ENCODE measurements at places on chromosomes 6 and 20.

DNA sequence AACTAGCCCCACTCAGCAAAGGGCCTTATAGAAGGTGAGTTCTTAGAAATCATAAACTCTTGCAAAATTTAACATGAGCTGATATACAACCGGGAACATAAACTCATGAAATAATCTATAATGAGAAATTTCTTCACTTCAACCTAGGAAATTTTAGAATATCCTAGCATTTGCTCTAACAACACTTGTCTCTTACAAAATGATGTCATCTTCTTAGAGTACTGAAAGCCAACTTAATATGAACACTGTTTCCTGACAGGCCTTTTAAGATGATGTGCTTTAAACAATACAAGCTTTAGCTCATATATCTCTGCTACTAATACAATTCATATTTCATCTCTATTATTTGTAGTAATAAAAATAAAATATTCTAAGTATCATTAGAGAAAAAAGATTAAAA lies 932 bp downstream of the PACRG start:
- DNase-seq = no peak

DNA sequence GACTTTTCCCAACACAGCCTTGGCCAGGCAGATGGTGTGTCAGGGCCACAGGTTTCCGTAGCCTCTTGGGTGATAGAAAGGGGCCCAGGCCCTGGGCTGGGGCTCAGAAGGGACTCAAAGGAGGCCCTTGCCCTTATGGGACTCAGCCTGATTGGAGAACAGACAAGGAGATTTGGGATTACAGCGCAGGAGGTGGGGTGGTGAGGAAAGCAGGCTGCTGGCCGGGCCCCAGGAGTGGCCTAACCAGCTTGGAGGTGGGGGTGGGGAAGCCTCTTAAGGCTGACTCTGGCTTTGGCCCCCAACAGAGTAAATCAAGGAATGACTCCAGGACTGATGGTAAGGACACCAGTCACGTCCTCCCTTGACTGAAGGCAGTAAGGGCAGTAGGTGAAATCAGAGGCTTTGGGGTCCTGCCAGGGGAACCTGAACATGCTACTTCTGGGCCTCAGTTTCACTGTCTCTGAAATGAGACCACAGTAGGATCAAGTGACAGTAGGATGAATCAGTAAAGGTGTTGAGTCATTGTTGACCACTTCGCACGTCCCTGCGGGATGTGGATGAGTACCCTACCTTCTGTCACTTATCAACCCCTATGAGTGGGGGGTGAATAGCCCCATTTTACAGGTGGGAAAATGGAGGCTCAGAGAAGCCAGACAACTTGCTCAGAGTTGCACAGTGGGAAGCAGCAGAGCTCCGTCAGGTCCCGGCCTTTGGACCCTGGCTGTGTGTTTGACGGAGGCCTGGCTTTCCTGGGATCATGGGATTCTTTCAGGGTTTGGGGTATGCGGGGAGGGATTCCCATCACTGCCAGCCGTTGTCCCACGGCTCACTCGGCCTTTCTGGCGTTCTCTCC lies 4.5 kb downstream of the SNAI1 start:
- no peak for DNase-seq

GRCh38 chr20:44900231-44900854 lies 9.5 kb upstream of the PABPC1L start:
- no peak for DNase-seq

DNA sequence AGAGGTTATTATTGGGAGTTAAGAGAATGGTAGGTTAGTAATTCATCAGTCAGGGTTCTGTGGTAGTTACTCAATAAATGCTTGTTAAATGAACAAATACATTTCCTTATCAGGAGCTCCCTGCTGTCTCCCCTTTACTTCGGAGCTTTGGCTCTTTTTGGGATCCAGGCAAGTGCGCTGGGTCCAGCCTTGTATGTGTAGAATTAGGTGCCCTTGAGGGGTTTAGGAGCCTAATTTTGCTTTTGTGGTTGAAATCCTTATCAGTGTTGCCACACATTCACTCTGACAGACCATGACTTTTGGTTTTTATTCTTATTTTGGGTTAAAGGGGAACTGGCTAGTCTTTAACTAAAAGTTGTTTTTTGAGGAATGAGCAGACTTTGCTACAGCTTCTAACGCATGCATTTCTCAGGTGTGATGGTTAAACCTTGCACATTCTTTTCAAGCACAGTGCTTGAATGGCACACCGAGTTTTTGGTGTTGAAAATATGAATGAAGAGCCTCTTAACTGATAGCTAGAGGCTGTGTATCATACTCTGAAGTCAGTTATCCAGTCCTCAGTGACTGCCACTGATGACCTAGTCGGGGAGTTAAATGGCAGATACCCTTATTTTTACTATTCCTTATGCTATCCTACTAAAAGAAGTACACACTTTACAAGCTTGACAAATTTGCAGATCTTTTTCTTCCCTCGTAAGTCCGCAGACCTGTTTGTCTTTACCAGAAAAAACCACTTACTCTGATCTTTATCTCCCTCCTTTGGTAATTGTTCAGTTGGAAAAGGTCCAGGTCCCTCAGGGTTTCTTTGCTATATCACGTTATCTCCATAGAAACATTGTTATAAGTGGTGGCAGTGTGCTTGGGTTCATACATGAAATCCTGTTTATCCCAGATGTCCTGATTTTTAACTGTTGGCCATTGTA lies 50.7 kb upstream of the PLCG1 start:
- DNase-seq = no peak

DNA sequence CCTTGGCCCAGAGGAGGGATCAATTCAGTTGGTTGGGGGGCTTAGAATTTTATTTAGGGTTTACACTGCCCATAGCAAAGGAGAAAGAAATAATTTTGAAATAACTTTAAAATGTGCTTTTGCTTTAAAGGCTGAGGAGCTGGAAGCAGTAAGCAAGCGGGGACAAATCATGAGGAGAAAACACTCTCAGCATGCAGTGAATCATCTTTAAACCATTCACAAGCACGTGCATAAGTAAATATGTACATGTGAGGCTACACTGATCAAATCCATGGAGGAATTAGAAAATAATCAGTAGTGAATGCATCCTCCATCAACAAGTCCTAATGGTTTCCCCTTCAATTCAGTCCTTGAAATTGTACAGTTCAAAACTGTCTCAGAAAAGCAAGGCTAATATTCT lies 181.0 kb downstream of the MTFR2 start:
- DNase-seq = no peak

- DNase-seq = no peak
These were observed 40.9 kb downstream of the TM9SF4 start for GRCh38 chr20:32150291-32150848.

GRCh38 chr6:161031721-161032495 lies 40.3 kb downstream of the MAP3K4 start:
- DNase-seq = no peak

- no peak for DNase-seq
These were observed 36.9 kb downstream of the APCDD1L start for GRCh38 chr20:58478141-58478805.

DNA sequence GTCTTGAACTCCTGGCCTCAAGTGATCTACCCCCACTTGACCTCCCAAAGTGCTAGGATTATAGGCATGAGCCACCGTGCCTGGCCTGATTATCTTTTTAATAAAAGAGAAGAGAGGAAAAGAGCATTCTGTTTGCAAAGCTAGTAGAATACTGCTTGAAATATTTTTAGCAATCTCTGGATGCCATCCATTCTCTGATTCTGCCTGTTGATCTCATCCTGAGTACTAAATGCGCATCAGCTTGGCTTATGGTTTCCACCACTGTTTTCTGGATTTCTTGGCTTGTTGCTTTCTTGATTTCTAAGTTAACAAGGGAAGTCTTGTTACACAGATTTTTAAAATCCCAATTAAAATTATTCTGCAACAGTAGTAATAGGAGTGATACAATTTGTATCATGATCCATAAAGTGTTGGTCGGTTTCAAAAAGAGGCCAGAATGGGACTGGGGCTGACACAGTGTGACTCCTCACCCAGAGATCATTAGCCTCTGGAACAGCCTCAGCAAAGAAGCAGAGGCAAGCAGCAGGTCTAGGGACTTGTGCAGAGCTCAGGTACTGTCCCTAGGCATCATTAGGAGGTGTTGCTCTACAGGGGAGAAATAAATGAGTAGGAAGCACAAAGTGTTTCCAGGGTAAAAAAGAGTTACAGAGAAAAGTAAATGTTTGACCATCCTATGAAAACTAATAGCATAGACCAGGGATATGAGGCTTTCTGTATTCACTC lies 17.8 kb upstream of the SLC16A10 start:
- no peak for DNase-seq

GRCh38 chr6:157585274-157586087 lies 204.5 kb downstream of the ZDHHC14 start:
- DNase-seq = no peak

DNA sequence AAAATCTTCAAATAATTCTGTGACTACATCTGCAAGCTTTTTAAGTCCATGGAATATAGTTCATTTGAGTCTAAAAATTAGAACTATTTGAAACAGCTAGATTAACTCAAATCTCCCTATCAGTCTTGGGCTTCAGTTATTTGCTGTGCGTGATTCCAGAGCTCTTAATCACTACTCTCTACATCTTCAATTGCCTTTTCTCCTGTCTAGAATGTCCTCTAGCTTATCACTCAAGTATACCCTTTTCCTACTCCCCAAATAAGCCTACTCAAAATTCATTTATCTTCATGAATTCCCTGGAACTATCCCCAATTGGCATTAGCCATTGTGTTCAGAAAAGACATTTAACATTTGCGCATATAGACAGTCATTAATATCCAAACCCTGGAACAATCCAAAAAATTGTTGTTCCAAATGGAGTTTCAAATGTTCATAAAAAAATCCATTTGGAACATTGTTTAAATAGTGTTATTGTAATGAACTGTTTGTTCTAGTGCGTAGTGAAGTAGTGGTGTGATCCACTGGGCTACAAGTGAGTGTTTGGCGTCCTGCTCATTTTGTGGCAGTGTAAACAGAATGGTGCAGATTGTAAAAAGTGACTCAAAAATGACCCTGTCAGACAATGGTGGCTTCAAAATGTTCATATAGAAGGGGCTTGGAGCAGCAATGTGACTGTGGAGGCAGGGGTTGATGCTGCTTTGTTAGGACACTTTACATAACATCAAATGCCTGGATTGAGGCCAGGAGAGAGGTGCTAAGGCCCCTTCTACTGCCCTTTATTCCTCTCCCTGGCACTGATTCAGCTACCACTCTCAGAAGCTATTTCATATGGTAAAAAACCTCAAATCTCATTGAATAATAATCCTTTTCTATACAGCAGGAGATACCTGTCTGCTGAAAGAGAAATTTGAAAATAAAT lies 122.3 kb downstream of the KIF6 start:
- no peak for DNase-seq

DNA sequence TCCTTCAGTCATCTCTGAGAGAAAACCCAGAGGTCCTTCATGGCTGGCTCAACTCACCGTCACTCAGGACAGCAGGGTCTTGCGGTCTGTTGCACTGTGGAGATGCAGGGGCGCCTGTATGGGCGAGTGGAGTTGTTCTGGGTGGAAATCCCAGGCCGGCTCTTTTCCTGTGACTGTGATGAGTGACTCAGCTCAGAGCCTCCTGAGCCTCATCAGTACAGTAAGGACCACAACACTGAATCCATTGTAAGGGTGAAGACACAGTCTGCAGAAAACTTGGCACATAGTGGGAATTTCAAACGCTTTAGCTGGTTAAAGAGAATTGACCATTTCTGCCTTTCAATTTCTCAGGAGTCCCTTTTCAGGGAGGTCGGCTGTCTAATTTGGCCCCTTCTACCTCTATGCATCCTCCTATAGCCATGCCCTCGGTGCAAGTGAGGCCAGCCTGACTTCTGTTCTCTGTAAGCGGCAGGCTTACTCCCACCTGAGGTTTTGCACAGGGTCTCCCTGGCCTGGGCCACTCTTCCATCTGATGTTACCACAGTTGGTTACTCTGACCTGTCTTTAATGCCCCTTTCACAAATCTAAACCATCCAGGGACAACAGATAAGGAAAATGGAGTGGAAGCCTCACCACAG lies 35.5 kb upstream of the TBXT start:
- DNase-seq = no peak

GRCh38 chr6:146389740-146390139 lies 153.9 kb upstream of the RAB32 start:
- DNase-seq = no peak

DNA sequence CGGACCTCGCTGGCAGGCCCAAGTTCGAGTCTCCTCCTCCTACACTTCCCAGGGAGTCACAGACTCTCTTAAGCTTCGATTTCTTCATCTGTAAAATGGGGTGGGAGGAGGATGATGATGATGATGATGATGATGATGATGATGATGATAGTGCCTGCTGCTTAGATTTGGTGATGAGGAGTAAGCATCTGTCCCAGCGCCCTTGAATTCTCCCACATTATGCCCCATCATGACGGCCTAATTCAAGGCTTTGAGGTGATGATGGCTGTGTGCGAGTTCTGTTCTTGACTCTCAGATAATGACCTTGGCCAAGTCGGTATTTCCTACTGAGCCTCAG lies 487 bp upstream of the KIAA1755 start:
- DNase-seq = no peak

DNA sequence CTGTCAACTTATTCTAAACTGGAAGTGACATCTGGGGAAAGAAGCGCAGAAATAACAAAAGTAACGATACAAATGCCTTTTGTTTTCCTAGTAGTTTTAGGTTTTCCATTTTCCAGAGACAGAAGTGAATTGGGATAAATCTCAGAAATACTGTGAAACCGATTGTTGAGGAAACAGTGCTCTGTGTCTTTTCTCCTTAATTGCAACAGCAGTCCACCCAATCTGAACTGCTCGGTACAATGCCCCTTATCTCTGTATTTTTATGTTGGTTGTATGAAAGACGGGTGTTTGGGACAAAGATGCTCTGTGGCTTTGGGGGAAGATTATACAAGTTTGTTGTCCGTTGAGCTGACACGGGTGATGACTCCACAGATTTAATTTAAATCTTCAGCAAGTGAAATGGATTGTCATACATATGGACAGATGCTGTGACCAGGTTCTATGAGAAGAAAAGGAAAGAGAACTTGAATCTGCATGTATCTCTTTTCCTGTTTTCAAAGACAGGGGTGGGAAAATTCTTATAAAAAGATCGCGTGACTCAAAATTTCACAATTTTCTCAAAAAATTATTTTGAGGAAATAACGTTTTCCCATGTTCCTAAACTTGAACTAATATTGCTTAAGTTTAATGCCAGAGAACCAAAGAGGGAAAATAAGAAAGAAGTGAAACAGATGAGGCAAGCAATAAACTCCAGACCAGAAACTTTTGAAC lies 41.2 kb downstream of the SASH1 start:
- DNase-seq = no peak

- no peak for DNase-seq
These were observed 116.5 kb downstream of the CLIC5 start for GRCh38 chr6:45898941-45899682.

GRCh38 chr6:19424853-19425252 lies 412.3 kb upstream of the ID4 start:
- no peak for DNase-seq

DNA sequence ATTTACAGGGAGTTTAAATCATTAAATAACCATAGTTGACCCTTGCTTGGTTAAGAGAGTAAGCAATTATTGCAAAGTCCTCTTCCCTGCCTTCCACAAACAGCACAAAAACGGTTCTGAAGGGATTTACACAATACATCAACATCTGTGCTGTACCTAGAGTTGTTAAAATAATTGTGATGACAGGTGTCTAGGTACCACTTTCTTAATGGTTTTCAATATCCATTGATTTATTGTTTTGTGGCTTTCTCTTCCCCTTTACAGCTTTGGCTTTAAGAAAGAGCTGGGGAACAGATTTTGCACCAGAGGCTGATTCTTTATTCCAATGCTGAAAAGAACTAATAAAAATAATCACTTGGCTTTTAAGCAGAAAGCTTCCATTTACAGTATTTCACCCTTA lies 598 bp upstream of the SOX4 start:
- DNase-seq = no peak

- no peak for DNase-seq
These were observed 20.6 kb upstream of the RIMS4 start for GRCh38 chr20:44830995-44831394.
